ENCODE measurements at places on chromosomes 5 and 9.

- no peak for DNase-seq
Observed at GRCh38 chr5:21826884-21827283, 1026.3 kb downstream of the CDH12 start.

DNA sequence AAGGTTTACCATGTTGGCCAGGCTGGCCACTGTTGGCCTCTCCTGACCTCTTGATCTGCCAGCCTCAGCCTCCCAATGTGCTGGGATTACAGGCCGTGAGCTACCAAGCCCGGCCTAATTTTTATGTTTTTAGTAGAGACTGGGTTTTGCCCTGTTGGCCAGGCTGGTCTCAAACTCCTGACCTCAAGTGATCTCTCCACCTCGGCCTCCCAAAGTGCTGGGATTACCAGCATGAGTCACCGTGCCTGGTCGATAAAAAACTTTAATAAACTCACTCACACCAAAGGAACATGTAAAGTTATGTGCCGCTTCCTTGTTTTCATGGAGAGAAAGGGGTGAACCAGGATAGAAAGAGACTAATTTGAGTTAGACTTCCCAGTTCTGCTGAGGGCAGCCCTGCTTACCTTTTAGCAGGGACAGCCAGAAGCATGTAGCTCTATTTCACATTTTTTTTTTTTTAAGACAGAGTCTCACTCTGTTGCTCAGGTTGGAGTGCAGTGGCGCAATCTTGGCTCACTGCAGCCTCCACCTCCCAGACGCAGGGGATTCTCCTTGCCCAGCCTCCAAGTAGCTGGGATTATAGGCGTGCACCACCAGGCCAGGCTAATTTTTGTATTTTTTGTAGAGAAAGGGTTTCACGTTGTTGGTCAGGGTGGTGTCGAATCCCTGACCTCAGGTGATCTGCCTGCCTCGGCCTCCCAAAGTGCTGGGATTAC, 11.4 kb upstream of the HAUS6 start:
- DNase-seq = no peak

DNA sequence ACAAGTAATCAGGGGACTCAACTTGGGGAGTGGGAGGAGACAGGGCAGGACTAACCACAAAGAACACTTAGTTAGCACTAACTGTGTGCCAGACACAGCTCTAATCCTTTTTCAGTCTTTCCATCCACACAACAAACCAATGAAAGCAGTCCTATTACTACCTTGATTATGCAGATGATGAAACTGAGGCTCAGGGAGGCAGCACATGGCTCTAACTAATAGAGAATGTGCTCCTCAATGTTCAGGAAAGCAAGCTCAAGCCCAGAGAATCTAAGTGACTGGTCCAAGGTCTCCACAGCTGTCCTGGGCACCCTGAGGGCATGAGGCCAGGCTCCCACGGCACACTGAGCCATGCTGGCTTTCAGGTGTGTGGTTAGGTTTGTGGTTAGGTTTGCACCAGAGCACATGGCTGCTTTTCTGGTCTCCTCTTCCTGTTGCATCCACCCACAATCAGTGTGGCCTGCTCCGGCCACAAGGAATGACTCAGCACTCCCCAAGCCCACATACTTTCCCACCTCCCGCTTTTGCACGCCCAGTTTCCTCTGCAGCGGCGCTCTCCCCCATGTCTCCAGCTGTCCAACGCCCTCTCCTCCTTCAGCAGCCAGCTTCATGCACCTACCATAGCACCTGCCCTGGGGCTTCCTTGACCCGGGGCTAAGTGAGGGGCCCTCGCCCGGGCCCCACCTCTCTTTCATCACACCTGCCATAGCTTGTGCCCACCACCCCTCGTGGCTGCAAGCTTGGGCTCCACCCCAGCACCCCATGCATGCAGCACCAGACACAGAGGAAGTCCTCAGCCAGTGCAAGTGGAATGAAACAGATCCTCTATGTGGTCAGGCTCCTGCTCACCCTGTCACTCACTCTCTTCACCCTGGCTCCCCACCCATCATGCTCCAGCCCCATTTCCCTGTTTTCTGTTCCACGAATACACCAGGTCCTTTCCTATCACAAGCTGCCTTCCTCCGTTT, 133.1 kb downstream of the GABBR2 start:
- no peak for DNase-seq

- no peak for DNase-seq
Observed at GRCh38 chr9:3224931-3225330, 300.9 kb downstream of the RFX3 start.

DNA sequence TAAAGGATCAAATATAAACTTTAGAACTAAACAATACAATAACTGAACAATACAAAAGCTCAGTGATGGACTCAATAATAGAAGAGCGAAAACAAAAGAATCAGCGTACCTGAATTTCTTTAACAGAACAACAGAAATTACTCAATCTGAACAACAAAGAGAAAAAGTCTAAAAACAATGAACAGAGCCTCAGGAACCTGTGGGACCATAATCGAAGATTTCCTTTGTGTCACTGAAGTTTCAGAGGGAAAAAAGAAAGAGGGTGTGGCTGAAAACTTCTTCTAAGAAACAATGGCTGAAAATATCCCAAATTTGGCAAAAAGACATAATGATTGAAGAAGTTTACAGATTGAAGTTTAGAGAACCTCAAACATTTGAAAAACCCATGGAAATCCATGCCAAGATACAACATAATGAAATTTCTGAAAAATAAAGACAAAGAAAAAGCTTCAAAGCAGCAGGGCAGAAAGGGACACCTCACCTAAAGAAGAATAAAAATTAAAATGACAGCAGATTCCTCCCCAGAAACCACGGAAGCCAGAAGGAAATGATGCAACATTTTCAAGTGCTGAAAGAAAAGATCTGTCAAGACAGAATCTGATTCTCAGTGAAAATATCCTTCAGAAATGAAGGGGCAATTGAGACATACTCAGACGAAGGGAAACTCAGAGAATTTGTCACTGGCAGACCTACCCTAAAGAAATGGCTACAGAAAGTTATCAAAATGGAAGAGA, 288.8 kb downstream of the ARL15 start:
- DNase-seq = no peak
